ENCODE measurements at places on chromosomes 1 and 21. TPM values are rescaled to one million over a fixed set of nuclear protein-coding genes. Genes with fewer than 3 reads are reported as not detected.
A peak's percentile ranks its signal among the peaks of the same experiment; 100 is the strongest.

- no peak for DNase-seq
These were observed 199.9 kb upstream of the FMN2 start for GRCh38 chr1:239891621-239892358.

DNA sequence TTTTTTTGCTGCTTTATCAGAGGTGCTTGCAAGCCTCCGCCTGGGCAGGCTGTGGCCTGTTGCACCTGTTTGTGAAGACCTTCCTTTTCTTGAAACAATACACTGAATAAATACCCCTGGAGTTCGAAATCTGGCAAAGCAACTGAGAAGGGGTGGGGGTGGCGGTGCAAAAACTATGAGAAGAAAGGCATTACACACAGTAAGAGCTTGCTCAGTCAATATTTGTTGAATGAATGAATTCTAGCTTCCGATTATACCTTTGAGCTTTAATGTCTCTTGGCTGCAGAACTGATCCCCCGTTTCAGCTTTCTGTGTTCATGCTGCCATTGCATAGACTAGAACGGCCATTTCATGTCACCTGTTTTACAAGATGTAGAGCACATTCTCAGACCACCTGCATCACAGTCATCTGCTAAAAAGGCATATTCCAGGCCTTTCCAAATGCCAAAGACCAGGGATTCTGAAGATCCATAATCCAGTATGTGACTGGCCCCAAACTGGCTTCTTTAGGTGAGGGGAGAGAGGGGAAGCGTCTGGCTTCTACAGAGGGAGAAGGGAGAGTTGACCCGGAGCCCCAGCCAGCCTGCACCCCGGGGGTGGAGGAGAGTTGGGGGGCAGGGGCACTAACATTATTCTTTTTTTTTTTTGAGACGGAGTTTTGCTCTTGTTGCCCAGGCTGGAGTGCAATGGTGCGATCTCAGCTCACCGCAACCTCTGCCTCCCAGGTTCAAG, 111.5 kb downstream of the ETS2 start:
- no peak for DNase-seq

GRCh38 chr1:101509370-101509769, 272.6 kb downstream of the S1PR1 start:
- no peak for DNase-seq

GRCh38 chr1:211259638-211260126, 516 bp downstream of the RCOR3 start:
- DNase-seq = no peak

- DNase-seq = no peak
These were observed 170.6 kb downstream of the NPHP4 start for GRCh38 chr1:5821540-5822176.

DNA sequence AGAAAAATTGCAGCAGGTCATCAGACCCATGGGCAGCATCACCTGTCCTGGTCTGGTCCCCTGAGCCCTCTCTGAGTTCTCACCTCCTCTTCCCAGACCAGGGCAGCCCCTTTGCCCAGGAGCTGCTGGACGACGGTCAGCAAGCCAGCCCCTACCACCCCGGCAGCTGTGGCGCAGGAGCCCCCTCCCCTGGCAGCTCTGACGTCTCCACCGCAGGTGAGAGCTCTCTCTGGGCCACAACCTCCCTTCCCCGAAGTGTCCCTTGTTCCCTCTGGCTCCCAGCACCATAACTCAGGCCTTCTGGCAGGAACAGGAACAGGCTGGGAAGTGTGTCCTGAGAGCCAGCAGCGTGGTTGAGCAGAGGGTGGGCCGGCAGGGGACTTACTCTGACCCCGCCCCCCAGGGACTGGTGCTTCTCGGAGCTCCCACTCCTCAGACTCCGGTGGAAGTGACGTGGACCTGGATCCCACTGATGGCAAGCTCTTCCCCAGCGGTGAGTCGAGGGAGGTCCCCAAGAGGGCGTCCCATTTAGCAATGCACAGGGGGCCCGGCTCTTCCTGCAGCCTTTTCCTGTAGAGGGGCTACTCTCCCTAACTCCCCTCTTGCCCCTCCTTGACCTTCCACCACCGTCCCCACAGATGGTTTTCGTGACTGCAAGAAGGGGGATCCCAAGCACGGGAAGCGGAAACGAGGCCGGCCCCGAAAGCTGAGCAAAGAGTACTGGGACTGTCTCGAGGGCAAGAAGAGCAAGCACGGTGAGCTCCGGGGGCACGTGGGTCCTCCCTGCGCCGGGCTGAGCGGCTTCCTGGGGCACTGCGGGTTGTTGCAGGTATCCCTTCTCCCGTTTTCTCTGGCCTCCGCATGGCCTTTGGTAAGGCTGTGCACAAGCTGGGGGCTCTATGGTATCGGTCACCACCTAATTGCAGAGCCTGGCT, 2.4 kb downstream of the ELF3 start:
- DNase-seq = no peak

- DNase-seq = no peak
These were observed 1392.9 kb downstream of the BRINP3 start for GRCh38 chr1:189084811-189085210.

DNA sequence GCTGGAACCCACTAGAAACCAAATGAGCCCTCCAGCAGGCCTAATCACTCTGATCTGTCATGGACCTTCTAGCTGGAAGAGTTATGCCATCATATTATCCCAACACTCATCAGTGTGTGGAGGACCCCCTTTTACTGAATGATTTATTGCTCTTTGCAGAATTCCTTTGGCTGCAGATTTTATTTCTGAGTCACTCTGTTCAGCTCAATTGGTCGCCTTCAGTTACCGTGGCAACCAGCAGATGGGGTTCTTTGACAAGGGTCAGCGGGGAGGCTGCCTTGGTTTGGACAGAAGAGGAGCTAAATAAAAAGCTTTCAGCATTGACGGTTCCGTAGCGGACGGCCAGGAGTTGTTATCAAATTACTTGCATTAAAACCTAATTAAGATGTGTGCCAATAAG, 220.1 kb downstream of the SDCCAG8 start:
- no peak for DNase-seq

GRCh38 chr21:35178827-35179226, 129.7 kb upstream of the RUNX1 start:
- DNase-seq = peak; percentile 67

- DNase-seq = no peak
These were observed 38.4 kb upstream of the TENT5C start for GRCh38 chr1:117567435-117567834.

DNA sequence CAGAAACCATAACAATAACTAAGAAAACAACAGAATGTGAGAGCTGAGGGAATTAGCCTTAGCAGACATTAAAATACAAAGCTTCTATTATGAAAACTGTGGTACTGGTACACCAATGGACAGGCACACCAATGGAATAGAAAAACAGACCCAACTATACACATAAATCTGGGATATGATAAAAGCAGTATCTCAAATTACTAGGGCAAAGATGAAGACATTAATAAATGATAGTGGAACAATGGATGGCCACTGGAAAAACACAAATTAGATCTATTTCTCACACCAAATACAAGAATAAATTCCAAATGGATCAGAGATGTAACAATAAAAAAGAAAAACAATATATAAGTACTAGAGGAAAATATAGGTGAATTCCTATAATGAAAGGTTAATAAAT, 65.4 kb upstream of the SLFNL1 start:
- no peak for DNase-seq

GRCh38 chr1:15353839-15354579, 55.7 kb upstream of the EFHD2 start:
- no peak for DNase-seq

The PHLDA3 gene
- 116 TPM for polyA plus RNA-seq

The TENT5C gene
- 0.07 TPM for polyA plus RNA-seq

The CLCA4 gene
- not detected for polyA plus RNA-seq

Measured in foreskin keratinocyte (primary cell).